A549 treated with dexamethasone at 1 μM for 4 hours (cell line): ENCODE measurements at places on chromosomes 6 and 20. TPM values are rescaled to one million over a fixed set of nuclear protein-coding genes. Genes with fewer than 3 reads are reported as not detected.

Gene BACH2
- 0.67 to 1.2 TPM (median 0.99 TPM) in 5 replicates for total RNA-seq

Gene TRIM10
- 0.04 TPM in 1 of 5 replicates, not detected in the others for total RNA-seq

Gene MEA1
- total RNA-seq, result 93.9 to 110 TPM (median 98.0 TPM) in 5 replicates

Gene ZNF184
- 2.6 to 3.4 TPM (median 3.2 TPM) in 5 replicates for total RNA-seq

Gene MUCL3
- total RNA-seq, result 0.06 to 0.15 TPM (median 0.10 TPM) in 5 replicates

Gene PRL
- total RNA-seq, result not detected in 5 replicates

Gene ACTL10
- total RNA-seq, result not detected in 5 replicates

Gene SLC22A3
- 49.8 to 63.4 TPM (median 59.2 TPM) in 5 replicates for total RNA-seq

Gene MAPK13
- 0.48 to 0.63 TPM (median 0.58 TPM) in 5 replicates for total RNA-seq

Gene HUS1B
- total RNA-seq, result 0.12 to 0.39 TPM (median 0.29 TPM) in 5 replicates

Gene ENPP3
- total RNA-seq, result 0.18 TPM in 1 of 5 replicates, not detected in the others

Gene RBPJL
- not detected in 5 replicates for total RNA-seq

Gene EEF1A1
- 7,393 to 8,340 TPM (median 7,492 TPM) in 5 replicates for total RNA-seq

Gene MYB
- 0.70 to 1.2 TPM (median 0.89 TPM) in 5 replicates for total RNA-seq

Gene LPIN3
- 8.1 to 19.2 TPM (median 13.6 TPM) in 5 replicates for total RNA-seq

Gene SLC4A11
- total RNA-seq, result 10.3 to 16.1 TPM (median 15.3 TPM) in 5 replicates

Gene CLPSL2
- 0.61 to 1.1 TPM (median 0.94 TPM) in 5 replicates for total RNA-seq

Gene LST1
- 0.11 TPM in 1 of 5 replicates, not detected in the others for total RNA-seq

Gene ULBP2
- total RNA-seq, result 3.5 to 4.2 TPM (median 3.8 TPM) in 5 replicates

Gene MCM8
- total RNA-seq, result 22.2 to 27.5 TPM (median 25.5 TPM) in 5 replicates

Gene TMEM74B
- total RNA-seq, result 2.4 to 3.5 TPM (median 3.1 TPM) in 5 replicates

Gene TUBB2B
- total RNA-seq, result 14.2 to 16.9 TPM (median 15.4 TPM) in 5 replicates

Gene NTSR1
- 0.03 to 0.14 TPM (median 0.07 TPM) in 5 replicates for total RNA-seq

Gene OR12D3
- total RNA-seq, result not detected in 5 replicates

Gene PCMTD2
- total RNA-seq, result 9.2 to 12.8 TPM (median 12.4 TPM) in 5 replicates

Gene KIZ
- 4.4 to 5.3 TPM (median 4.5 TPM) in 5 replicates for total RNA-seq
